Stimulated activated naive CD8-positive, alpha-beta T cell treated with anti-CD3 and anti-CD28 coated beads, Interleukin-15, amount 100 ng/mL, for 72 hours (primary cell): ENCODE measurements at places on chromosomes 12 and 14.

- no peak for DNase-seq
These were observed 154.9 kb upstream of the PLEKHG7 start for GRCh38 chr12:92547906-92548305.

- DNase-seq: peak; percentile 26
These were observed 121.7 kb downstream of the PPM1H start for GRCh38 chr12:62813031-62813829.

DNA sequence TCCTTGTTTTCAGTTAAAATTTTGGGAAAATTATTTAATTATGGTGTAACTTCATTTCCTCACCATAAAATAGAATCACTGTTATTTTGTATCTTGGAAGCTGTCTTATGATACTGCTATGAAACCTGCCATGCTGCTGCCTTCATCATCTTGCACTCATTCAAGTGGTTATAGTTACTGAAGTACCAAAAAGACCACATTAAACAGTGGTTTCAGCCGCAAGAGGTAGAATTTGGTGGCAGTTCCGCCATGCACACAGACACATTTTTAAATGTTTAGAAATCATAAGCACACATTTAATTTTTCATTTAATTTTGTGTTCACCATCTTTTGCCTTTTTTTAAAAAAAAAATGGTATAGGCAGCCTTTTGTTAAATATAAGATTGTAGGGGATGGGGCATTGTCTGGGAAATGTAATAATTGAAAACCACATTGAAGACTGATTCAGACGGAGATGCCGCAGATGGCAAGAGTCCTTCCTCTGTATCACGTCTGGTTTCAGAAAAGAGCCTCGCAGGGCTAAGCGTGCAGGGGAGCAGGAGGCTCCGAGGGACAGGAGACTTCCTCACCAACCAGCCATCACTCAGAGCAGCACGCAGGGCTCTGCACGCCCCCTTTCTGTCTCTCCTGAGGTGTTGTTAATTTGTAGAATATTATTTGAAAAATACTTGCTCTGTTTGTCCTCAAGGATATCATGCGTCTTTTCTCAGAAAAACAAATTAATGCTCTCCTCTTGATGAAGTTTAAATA is 115.2 kb upstream of the PELI2 start:
- peak; percentile 63 for DNase-seq

GRCh38 chr12:34603382-34604035 is 581.2 kb downstream of the ALG10 start:
- no peak for DNase-seq

- DNase-seq: no peak
These were observed 206.3 kb downstream of the ACSS3 start for GRCh38 chr12:81284137-81284536.
